HS-27A (cell line): ENCODE measurements at places on chromosomes 16 and 17.
A peak's percentile ranks its signal among the peaks of the same experiment; 100 is the strongest.

- DNase-seq = no peak
These were observed 7.9 kb upstream of the NGFR start for GRCh38 chr17:49487183-49487582.

- no peak for DNase-seq
These were observed 34.8 kb upstream of the GAS7 start for GRCh38 chr17:10233161-10233560.

DNA sequence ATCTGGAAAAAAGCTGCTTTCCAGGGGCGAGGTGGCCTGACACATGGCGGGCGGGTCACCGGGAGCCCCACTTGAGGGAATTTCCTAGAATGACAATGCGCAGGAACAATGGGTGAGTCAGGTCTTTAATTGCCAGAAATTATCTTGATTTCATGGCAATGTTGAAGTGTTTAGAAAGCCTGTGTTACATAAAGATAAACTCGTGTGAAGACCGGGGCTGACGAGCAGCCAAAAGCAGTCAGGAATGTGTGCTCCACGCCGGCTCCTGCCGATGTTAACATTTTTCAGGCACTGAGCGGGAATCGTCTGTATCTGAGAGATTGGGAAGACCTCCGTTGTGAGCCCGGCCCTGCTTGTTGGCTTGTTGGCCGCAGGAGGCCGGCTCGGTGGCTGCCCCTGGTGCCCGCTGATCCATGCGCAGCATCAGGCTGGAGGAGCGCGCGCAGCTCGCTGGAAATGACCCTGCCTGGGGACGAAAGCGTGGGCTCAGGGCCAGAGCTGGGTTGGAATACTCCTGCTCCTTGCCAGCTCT lies 353.1 kb downstream of the FOXL1 start:
- no peak for DNase-seq

- DNase-seq = peak; percentile 76
These were observed 225.6 kb downstream of the MSI2 start for GRCh38 chr17:57481910-57482391.

- no peak for DNase-seq
These were observed 52.4 kb upstream of the COX10 start for GRCh38 chr17:14016858-14017257.

- DNase-seq = no peak
These were observed 154.4 kb downstream of the AXIN2 start for GRCh38 chr17:65407017-65407416.

DNA sequence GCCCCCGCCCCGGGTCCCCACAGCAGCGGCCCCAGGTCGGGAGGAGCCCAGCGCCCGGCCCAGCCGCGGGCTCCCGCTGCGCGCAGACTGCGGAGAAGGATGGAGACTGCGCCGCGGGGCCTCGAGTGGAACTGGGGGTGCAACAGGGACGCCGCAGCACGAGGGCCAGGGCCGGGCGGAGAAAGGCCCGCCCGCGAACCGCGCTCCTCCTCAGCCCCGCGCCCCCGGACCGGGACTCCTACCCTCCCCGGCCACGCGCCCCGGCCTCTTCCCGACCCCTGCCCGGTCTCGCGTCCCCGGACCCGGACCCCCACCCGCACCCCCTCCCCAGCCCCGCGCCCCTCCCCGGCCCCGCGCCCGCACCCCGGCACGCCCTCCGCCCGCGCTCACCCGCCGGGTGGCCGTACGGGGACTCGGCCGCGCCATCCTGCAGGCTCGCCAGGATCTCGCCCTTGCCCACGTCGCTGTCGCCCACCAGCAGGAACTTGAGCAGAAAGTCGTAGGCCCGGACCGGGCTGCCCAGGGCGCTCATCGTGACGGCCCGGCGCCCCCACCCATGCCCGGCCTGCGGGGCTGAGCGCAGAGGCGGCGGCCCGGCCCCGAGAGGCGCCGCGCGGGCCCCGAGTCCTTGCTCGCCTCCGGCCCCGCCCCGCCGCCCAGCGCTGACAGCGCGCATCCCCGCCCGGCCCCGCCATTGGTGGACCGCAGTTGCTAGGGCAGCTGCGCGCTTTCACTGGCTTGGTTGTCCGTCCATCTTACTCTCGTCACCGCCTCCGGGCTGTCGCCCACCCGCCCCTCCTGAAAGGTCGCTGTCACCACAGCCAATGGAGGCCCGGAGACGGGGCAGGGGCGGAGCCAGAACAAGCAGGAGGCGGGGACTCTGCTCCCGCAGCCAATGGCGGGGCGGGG lies at the start of gene RAB40B:
Gene RAB40B (minus strand): TSS at position 634 of the 909 bp plus-strand sequence. CDS start 102 bp downstream, at position 532.
- peak; percentile 88 for DNase-seq
